ENCODE measurements at places on chromosomes 4 and X.
A peak's percentile ranks its signal among the peaks of the same experiment; 100 is the strongest.

DNA sequence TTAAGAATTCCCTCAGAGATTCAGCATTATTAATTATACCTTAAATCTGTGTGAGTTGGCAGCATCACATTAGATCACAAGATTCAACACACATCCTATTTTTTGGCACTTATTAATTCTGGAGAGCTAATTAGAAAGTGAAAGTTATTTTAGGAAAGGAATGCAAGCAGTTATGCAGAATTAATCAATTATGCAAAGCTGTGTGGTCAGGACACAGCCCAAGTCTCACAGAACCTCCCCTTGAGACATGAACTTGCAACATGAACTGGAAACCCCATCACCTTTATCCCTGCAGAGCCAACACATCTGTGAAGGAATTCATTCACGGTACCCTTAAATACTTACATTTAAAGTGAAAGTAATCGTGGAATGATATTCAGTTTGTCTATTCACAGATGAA is 80.5 kb downstream of the TSPAN5 start:
- DNase-seq = no peak

GRCh38 chr4:186709517-186709916 is 14.1 kb downstream of the FAT1 start:
- no peak for DNase-seq

GRCh38 chrX:44058339-44058738 is 85.1 kb upstream of the NDP start:
- DNase-seq = no peak

GRCh38 chrX:109487640-109488039 is 5.8 kb upstream of the GUCY2F start:
- DNase-seq = peak; percentile 18

- no peak for DNase-seq
These were observed 82.6 kb downstream of the GK start for GRCh38 chrX:30735839-30736238.
